ENCODE measurements at places on chromosomes 1 and 21. TPM values are rescaled to one million over a fixed set of nuclear protein-coding genes. Genes with fewer than 3 reads are reported as not detected.

DNA sequence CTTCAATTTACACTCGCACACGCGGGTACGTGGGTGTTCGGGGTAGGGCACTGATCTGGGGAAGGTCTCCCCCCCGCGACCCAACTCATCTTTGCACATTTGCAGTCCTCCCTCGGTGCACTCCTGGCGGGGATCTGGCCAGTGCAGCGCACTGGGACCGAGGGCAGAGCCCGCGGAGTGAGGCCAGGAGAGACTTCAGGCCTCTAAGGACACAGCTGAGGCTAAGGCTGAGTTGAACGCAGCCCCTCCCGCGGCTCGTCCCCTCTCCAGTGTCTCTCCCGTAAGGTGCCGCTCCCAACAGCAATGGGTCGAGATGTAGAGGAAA lies 936 bp upstream of the NCAM2 start:
- DNase-seq = no peak
- H3K4me3 ChIP-seq = peak overlapping the region; percentile 72
- 0 out of 2 replicates have a peak, but pooled peaks cover 6% of the 10 kb centered on the region for H3K27me3 ChIP-seq
- peaks cover 43% of the 10 kb centered on the region for H3K4me1 ChIP-seq
- no peak overlapping the region for H3K27ac ChIP-seq
- H3K36me3 ChIP-seq = no peaks in the 10 kb centered on the region

- peaks cover 2% of the 10 kb centered on the region for H3K27me3 ChIP-seq
- H3K4me3 ChIP-seq = peak overlapping the region; percentile 90
- peaks cover 38% of the 10 kb centered on the region for H3K4me1 ChIP-seq
- peak overlapping the region; percentile 44 for H3K27ac ChIP-seq
Observed at GRCh38 chr1:101237229-101237837, 514 bp downstream of the S1PR1 start.

DNA sequence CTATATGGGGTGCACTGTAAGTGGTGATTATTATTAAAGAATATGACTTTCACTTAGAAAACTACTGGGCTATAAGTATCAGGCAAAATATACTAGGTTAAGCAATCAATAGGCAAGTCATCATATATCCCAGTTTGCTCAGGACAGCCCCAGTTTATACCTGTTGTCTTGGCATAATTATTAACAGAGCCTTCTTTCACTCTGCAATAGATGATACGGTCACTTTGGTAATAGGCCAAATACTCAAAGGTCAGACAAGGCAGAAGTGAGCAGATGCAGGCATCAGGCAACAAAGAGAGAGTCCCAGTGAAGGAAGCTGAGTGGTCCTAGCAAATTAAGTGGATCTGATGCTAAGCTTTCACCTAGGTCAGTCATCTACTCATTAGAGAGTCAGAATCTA lies 599.9 kb downstream of the LMO4 start:
- H3K36me3 ChIP-seq = no peaks in the 10 kb centered on the region
- H3K27me3 ChIP-seq = no peaks in the 10 kb centered on the region
- H3K4me1 ChIP-seq = peaks cover 5% of the 10 kb centered on the region
- no peak for DNase-seq
- H3K4me3 ChIP-seq = no peak overlapping the region

GRCh38 chr21:44286086-44286715 lies 525 bp downstream of the AIRE start:
- H3K4me3 ChIP-seq = no peak overlapping the region
- no peaks in the 10 kb centered on the region for H3K4me1 ChIP-seq
- DNase-seq = no peak
- no peaks in the 10 kb centered on the region for H3K36me3 ChIP-seq
- no peak overlapping the region for H3K27ac ChIP-seq

DNA sequence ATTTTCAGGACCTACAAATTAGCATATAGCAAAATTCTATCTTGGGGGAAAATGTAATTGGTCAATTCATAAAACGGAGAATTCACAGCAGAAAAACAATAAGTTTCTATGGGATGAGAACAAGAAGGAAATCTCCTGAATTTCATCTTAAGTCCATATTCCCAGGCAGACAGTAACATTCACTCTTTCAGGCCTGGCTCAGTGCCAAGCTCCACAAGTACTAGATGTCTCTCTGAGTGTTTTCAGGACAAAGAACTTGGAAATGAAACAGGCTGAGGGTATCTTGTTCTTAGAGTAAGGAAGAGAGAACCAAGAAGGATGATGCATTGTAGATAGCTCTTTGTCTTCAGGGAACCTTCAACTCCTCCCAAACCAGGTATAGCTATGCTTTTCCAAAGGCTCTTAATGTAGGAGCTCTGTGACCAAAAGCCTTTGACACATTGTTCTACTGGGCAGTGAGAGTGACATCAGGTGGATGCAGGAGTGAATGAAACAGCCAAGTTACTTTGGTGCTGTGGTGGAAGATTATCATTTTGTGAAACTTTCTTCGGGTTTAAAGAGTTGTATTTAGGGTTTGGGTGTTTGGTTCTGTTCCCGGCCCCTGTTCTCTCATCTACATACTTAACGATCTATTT lies 298.3 kb downstream of the GPATCH2 start:
- H3K27me3 ChIP-seq = no peaks in the 10 kb centered on the region
- no peaks in the 10 kb centered on the region for H3K4me1 ChIP-seq
- no peak overlapping the region for H3K4me3 ChIP-seq
- no peak for DNase-seq

- no peak overlapping the region for H3K27ac ChIP-seq
- no peaks in the 10 kb centered on the region for H3K36me3 ChIP-seq
- DNase-seq = no peak
- H3K4me3 ChIP-seq = no peak overlapping the region
- no peaks in the 10 kb centered on the region for H3K4me1 ChIP-seq
Observed at GRCh38 chr1:220552672-220553260, 24.8 kb downstream of the MARK1 start.

- H3K36me3 ChIP-seq = 0 out of 2 replicates have a peak, but pooled peaks cover 4% of the 10 kb centered on the region
- DNase-seq = no peak
- peak overlapping the region; percentile 39 for H3K27ac ChIP-seq
- H3K4me1 ChIP-seq = peaks cover 46% of the 10 kb centered on the region
Observed at GRCh38 chr21:29104239-29104708, 26.2 kb upstream of the MAP3K7CL start.

DNA sequence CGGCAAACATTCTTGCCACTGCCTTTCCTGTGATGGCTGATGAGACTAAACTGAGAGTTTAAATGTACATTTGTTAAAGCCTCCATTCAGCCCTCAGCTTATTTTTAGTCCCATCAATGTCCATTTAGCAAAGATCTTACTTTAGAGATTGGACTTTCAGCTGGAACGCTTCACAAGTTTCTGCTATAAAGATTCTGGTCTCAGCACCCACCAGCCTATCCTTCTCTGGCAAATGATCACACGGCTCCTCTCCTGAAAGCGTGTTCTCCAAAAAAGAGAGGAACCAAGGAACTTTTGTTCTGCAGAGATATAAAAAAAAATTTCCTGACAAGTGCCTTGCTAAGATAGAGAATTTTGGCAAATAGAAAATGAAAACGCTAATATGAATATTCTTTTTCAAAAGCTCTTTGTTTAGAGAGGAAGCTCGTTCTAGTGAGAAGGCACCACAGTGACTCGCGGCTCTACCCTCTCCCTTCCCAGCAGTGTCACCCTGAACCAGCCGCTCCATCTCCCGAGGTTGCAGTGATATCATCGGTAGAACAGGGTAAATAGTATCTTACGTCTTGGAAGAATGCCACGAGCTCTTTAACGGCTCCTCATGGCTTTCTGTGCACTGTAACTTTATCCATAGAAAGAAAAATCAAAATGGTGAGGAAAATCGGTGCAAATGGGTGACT lies 200.2 kb downstream of the APP start:
- no peak overlapping the region for H3K4me3 ChIP-seq
- DNase-seq = no peak
- no peaks in the 10 kb centered on the region for H3K27me3 ChIP-seq
- H3K36me3 ChIP-seq = peaks cover 57% of the 10 kb centered on the region
- H3K27ac ChIP-seq = no peak overlapping the region
- peaks cover 23% of the 10 kb centered on the region for H3K4me1 ChIP-seq

DNA sequence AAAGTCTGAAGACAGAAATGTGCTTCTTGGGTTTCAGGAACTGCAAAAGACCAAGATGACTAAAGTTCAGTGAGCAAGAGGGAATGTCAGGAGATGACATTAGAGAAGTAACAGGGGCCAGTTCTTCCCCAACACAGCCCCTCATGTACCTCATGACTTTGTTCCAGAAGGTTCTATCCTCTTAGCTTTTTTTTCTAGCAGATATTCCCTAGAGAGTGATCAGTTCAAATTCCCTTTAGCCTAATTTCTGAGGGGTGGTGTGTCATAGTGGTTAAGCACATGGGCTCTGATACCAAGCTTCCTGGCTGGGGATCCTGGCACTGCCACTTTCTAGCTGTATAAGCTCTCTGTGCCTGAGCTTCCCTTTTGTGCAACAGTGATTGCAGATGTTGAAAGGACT lies 108.0 kb downstream of the LBR start:
- H3K36me3 ChIP-seq = no peaks in the 10 kb centered on the region
- H3K27ac ChIP-seq = no peak overlapping the region
- H3K27me3 ChIP-seq = peaks cover 14% of the 10 kb centered on the region
- H3K4me3 ChIP-seq = no peak overlapping the region
- 0 out of 2 replicates have a peak, but pooled peaks cover 8% of the 10 kb centered on the region for H3K4me1 ChIP-seq

DNA sequence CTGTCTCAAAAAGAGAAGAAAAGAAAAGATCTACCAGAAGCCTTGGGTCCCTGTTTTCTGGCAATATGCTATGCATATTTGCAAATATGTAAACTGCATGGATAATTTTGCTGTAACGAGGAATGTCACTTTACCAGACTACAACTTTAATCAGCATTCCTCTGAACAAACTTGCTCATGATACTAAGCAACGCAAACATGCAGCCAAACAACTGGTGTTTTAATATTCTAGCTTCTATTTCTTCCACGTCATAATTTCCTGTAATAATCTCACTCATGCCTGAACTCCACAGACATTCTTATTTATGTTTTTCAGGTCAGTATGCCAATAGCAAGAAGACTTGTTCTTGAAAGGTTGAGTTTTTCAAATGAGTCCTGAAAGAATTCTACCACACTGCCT lies 114.1 kb downstream of the SIM2 start:
- no peak overlapping the region for H3K27ac ChIP-seq
- H3K4me3 ChIP-seq = no peak overlapping the region
- DNase-seq = no peak
- no peaks in the 10 kb centered on the region for H3K36me3 ChIP-seq
- no peaks in the 10 kb centered on the region for H3K27me3 ChIP-seq

GRCh38 chr1:97824200-97824599 lies 96.6 kb downstream of the DPYD start:
- no peak overlapping the region for H3K27ac ChIP-seq
- peaks cover 5% of the 10 kb centered on the region for H3K36me3 ChIP-seq
- no peaks in the 10 kb centered on the region for H3K4me1 ChIP-seq
- no peaks in the 10 kb centered on the region for H3K27me3 ChIP-seq
- no peak for DNase-seq
- no peak overlapping the region for H3K4me3 ChIP-seq

GRCh38 chr21:40901691-40902090 lies 54.7 kb upstream of the DSCAM start:
- peaks cover 5% of the 10 kb centered on the region for H3K27me3 ChIP-seq
- 0 out of 2 replicates have a peak, but pooled peaks cover 3% of the 10 kb centered on the region for H3K36me3 ChIP-seq
- H3K4me3 ChIP-seq = no peak overlapping the region

DNA sequence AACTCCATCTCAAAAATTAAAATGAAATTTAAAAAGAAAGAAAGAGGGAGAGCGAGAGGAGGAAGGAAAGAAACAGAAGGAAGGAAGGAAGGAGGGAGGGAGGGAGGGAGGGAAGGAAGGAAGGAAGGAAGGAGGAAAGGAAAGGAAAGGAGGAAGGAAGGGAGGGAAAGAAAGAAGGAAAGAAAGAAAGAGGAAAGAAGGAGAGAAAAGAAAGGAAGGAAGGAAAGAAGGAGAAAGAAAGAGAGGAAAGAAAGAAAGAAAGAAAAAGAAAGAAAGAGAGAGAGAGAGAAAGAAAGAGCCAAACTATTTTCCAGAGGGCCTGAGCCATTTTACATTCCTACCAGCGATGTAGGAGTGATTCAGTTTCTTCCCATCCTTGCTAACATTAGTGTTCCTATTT lies 364.0 kb downstream of the RGS7 start:
- no peak overlapping the region for H3K4me3 ChIP-seq
- DNase-seq = no peak
- no peaks in the 10 kb centered on the region for H3K36me3 ChIP-seq
- H3K27ac ChIP-seq = no peak overlapping the region

DNA sequence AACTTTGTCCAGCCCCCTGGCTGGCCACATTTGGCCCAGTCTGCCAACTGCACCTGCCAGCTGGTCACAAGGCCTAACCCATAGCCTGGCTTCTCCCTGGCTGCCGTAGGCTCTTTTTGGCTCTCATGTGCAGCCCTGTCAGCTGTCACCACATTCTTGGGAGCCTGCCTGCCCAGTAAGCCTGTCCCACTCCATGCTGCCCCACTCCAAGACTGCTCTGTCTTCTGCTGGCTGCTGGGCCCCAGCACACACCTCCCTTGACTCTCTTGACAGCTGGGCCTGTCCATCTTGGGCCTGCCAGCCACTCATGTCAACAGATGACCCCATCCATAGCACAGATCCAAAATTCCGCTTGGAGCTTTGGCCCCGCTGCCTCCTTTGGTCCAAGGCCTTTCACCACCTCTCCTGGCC lies 74.3 kb upstream of the EDN2 start:
- DNase-seq = no peak
- peaks cover 23% of the 10 kb centered on the region for H3K36me3 ChIP-seq
- peaks cover 7% of the 10 kb centered on the region for H3K4me1 ChIP-seq
- H3K27me3 ChIP-seq = no peaks in the 10 kb centered on the region

- H3K4me1 ChIP-seq = peaks cover 67% of the 10 kb centered on the region
- no peak overlapping the region for H3K4me3 ChIP-seq
- H3K36me3 ChIP-seq = peaks cover 12% of the 10 kb centered on the region
Observed at GRCh38 chr1:214538496-214538895, 12.9 kb downstream of the PTPN14 start.

DNA sequence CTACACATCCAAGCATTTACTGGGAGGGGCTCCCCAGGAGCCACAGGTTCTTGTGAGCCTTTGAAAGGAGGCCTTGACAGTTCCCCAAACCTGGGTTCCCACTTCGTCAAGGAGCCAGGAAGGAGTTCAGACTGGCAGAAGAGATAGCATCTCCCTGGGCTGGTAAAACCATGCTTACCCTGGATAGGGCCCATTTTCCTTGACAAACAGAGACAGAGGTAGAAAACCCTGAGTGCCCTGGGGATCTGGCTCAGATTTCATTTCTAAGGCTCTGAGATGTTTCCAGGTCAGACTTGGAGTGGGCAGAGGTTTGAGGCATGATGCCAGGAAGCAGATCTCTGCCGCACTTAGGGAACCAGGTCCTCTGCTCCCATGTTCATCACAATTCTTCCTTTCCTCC lies 2.7 kb downstream of the ETNK2 start:
- H3K36me3 ChIP-seq = no peaks in the 10 kb centered on the region
- H3K27me3 ChIP-seq = peaks cover 29% of the 10 kb centered on the region
- no peak overlapping the region for H3K4me3 ChIP-seq
- DNase-seq = no peak

GJA9 gene
- total RNA-seq = not detected

PPP1R15B gene
- 29.2 TPM for total RNA-seq

LGR6 gene
- total RNA-seq = not detected

OBSCN gene
- total RNA-seq = 1.0 TPM

WNT4 gene
- not detected for total RNA-seq

ESRRG gene
- total RNA-seq = not detected

PGLYRP4 gene
- total RNA-seq = not detected

APOBEC4 gene
- total RNA-seq = not detected

All from HFFc6 (cell line).